ENCODE measurements at places on chromosomes 16 and 17.
A peak's percentile ranks its signal among the peaks of the same experiment; 100 is the strongest.

DNA sequence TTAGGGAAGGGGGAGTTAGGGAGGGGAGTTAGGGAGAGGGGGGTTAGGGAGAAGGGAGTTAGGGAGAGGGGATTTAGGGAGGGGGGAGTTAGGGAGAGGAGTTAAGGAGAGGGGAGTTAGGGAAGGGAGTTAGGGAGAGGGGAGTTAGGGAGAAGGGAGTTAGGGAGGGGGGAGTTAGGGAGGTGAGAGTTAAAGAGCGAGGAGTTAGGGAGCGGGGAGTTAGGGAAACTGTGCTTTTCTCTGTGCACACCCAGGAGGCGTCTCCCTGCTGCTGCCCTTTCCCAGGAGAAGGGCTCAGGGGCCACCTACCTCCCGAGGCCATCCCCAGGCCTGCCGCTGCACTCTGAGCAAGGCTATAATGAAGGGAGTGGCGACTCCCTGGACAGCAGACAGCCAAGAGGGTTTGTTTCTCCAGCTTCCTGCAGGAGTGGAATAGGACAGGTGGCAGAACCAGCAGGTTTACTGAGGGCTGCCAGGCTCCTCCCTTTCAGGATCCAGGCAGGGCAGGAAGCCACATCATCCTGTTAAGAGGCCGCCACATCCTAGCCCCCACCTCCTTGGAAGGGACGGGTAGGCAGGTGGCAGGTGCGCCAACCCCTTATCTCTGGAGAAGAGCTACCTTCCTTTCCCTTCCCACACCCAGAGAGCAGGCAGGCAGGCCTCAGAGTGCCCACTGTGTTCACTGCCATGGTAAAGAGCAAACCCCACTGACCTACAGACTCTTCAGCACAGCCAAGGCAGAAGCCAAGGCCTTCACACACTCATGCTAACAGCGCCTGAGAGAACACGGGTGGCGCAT is 4.3 kb downstream of the CANT1 start:
- no peak for DNase-seq

DNA sequence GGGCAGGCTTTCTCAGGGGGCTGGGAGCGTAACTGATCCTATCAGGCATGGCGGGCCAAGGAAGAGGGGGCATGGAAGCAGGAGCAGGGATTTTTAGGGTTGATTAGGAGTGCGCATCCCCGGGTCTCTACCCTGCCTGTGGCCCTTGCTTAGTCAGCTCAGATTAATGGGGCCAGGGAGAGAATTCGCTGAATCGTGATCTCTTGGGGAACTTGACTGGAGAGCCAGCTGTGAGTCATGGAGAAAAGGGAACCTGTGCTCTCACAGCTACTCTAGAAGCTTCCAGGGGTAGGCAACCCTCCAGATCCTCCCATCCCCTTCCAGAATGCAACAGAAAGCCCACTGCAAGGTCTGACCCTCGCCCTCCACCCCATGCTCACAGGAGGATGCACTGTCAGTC is 3.6 kb downstream of the FOXN1 start:
- DNase-seq: no peak

- no peak for DNase-seq
Measured at GRCh38 chr17:26792486-26792885, 501.4 kb upstream of the WSB1 start.

GRCh38 chr17:6523809-6524355 is 32.5 kb downstream of the PITPNM3 start:
- DNase-seq: no peak

- DNase-seq: no peak
Measured at GRCh38 chr17:2179615-2180295, 123.8 kb downstream of the SMG6 start.

GRCh38 chr17:1865252-1866037 is 35.6 kb downstream of the RPA1 start:
- DNase-seq: peak; percentile 44

DNA sequence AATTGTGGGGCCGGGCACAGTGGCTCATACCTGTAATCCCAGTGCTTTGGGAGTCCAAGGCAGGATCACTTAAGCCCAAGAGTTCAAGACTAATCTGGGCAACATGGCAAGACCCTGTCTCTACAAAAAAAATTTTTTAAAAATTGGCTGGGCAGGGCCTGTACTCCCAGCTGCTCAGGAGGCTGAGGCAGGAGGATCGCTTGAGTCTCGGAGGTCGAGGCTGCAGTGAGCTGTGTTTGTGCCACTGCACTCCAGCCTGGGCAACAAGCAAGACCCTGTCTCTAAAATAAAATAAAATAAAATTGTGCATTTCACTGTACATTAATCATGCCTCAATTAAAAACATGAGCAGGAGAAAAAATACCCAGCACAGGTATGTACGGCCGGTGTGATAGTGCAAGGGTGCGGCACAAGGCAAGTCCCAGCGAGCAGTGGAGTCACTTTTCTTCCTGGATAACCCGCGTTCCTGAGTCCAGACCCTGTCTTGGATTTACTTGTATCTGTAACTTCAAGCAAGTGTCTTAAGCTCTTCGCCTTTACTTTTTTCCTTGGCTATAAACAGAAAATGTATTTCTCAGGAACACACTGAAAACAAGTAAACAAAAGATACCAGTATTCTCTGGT is 11.4 kb downstream of the ZDHHC7 start:
- DNase-seq: no peak

- DNase-seq: no peak
Measured at GRCh38 chr17:59827721-59828477, 64.8 kb downstream of the TUBD1 start.

DNA sequence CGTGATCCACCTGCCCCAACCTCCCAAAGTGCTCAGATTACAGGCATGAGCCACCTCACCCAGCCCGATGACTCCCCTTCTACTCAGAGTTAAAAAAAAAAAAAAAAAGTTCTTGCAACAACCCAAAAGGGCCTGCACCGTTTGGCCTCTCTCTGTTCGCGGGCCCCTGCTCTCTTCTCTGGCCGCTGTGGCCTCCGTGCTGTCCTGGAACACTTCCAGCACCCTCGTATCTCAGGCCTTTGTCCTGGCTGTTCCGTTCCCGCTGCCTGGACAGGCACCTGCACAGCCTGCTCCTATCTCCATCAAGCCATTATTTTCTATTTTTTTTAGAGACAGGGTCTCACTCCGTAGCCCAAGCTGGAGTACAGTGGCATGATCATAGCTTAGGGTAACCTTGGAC is 10.8 kb downstream of the MYO1C start:
- no peak for DNase-seq

DNA sequence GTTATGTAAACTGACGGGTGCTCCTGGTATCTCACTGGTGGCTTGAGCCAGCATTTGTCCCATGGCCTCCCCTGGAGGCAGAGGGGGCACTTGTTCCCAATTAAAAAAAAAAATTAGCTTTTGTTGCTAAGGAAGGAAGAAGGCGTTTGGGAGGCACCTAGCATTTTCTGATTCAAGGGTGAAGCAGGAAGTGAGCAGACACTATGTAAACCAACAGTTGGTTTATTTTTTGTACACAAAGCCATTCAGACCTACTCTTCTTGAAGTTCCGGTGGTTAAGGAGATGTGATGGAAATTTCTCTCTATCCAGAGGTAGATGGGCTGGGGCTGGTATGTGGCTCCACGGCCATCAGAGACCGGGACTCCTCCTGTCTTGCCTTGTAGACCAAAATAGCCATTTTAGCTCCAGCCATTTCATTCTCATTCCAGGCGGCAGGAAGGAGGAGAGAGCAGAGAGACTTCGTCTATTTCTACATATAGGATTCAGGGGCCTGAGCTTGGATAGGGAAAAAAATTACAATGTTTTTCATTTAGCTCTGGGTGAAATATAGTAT is 103.0 kb downstream of the SNX29 start:
- no peak for DNase-seq

DNA sequence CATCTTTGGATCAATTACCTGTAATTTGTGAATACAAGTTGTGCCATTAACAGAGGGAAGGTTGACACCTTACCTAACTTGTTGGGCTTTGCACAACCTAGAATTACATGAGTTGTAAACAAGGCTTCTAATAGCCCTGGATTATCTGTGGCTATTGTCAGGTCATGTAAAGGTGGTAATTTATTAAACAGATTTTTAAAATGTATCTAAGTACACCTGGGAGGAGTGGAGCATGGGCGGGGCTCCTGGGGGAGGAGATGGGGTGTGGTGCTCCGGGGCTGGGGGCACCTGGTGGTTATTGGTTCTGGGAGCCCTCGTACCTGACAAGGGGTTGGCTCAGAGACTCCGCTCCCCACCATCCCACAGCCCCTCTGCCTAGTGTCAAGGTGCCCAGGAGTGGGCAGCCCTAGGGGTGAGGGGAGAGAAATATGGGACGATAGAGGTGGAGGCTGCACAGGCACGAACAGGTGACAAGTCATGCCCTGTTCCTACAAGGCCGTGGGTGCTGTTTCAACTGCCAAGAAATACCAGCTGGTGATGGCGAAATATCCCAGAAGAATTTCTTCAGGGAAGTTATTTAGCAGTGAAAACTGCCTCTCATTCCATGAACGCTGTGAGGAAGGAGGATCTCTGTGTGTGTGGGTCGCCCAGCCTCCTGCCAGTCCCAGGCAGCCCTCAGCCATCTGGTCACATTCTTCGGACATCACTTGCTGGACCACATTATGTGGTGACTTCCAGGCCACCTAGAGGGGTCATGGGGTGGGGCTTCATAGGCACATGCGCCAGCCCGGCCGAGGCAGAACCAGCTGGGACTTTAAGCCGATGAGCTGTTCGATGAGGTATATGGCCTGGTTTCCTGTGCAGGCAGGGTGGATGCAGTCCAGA is 55.5 kb upstream of the IRX3 start:
- no peak for DNase-seq

- DNase-seq: no peak
Measured at GRCh38 chr16:24324421-24324820, 68.3 kb downstream of the CACNG3 start.

GRCh38 chr16:17106243-17106791 is 364.4 kb downstream of the XYLT1 start:
- DNase-seq: no peak

GRCh38 chr16:58034774-58035173 is 9.2 kb downstream of the MMP15 start:
- DNase-seq: no peak

DNA sequence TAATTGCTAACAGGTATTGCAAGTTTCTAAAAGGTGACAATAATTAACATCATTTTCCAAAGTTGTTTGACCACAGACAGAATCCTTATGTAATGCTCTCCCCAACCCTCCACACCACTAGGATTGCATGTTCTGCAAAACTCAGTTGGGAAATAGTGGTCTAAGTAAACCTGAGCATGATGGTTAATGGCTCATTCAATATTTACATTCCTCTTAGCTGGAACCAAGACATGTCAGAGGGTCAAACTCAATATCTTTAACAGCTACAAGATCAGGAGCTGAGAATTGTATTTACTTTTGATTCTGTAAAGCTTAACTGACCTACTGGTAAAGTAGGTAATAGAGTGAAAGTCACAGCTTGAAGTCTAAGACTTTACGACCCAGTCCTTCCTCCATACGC is 10.2 kb downstream of the MFSD6L start:
- no peak for DNase-seq

DNA sequence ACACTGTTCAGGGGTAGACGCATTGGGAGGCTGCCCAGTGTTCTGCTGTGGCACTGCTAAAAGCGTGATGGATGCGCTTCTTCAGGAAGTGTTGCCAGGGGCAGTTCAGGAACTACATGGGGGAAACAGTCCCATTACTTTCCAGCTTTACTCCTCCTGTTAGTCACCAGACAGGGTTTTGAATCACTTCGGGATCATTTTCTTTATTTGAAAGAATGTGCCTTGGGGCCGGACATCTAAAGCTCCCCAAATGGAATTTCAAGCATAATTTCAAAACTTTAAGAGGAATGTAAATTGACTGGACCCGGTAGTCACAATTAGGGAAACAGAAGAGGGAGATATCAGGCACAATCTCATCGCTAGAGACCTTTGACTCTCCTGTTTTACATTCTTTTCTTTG is 1.3 kb upstream of the KRTAP2-1 start:
- DNase-seq: no peak

GRCh38 chr16:22320572-22321339 is 23.5 kb downstream of the POLR3E start:
- DNase-seq: no peak

DNA sequence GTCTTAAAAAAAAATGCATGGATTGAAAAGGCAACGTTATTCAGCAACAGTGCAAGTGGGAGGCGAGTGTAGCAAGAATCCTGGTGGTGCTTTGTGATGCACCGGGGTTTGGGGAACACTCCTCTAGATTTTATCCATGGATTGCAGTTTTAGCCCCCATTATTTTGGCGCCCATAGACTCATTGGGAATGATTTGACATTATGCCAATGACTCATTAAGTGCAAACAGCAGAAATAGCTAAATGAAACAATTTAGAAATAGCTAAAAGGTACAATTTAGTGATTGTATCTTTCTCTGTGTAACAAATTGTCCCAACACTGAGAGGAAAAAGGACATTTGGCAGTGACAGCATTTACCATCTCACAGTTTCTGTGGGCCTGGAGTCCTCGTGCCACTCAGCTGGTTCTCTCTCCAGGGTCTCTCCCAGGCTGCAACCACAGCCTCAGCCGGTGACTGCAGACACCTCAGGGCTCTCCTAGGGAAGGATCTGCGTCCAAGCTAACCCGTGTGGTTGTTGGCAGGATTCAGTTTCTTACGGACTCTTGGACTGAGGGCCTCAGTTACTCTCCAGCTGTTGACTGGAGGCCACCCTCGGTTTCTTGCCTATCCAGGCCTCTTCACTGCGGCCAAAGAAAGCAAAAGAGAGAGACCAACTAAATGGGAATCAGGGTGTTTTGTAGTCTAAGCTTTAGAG is 398.7 kb downstream of the SNX29 start:
- DNase-seq: no peak

- no peak for DNase-seq
Measured at GRCh38 chr17:59899099-59899498, 6.2 kb downstream of the RPS6KB1 start.

All from stimulated activated CD4-positive, alpha-beta T cell treated with anti-CD3 and anti-CD28 coated beads, Interleukin-2, amount 100 ng/mL, for 24 hours (primary cell).